ENCODE measurements at places on chromosomes 1 and 21.

GRCh38 chr21:28444557-28444956, 548.1 kb downstream of the LTN1 start:
- DNase-seq: no peak

- peak; percentile 66 for DNase-seq
These were observed 67.0 kb upstream of the DYNLT5 start for GRCh38 chr1:66685265-66685664.

DNA sequence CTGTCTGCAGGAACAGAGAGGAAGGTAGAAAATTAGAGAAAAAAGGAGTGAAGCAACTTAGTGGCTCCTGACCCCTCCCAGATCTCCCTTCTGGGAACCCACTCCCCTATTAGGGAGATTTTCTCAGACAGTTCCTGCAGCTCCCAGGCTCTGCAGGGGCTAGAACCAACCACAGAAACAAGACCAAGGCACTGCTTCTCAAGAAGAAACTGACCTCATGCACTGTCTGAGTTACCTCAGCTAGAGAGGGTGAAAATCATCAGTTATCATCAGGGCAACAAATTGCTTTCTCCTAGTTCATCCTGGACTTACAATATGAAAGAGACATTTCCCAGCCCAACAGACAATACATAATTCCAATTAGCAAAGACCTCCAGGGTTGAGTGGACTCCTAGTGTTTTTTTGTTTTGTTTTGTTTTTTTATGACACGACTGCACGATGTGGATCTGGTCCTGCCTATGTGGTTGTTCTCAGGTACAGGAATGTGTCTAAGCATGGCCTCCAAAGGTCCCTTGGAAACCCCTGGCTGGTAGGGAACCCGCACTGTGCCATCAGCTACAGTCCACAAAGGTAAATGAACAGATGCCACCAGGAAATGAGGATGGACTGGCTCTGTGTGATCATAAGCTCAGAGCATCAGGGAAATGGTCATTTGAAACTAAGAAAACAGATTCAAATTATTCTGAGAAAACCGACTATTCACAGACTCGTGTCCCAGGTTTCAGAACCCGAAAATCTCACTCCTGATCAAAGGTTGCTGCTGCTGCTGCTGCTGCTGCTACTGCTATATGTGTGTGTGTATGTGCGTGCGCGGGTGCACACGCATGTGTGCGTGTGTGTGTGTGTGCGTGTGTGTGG, 65.3 kb downstream of the LAMC2 start:
- DNase-seq: no peak

GRCh38 chr1:7606096-7606495, 165.0 kb upstream of the VAMP3 start:
- no peak for DNase-seq

- DNase-seq: no peak
These were observed 658.5 kb upstream of the ADGRL2 start for GRCh38 chr1:81142099-81142826.

DNA sequence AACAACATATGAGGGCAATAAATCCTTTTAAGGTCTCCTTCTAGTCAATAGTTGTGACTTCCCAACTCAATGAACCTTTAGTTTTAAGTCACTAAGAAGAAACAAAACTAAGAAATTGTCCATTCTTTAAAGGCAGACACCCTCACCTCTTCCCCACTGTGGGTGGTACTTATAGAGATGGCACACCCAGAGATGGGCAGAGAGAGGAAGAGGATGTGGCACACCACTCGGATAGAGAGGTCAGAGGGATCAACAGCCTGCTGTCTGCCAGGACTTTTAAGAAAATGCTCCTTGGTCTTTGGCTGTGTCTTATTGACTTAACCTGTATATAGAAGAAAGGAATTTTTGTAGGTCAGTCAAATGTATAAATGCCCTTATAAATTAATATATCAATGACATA, 45.1 kb downstream of the FASLG start:
- no peak for DNase-seq

GRCh38 chr1:109370712-109371340, 26.9 kb downstream of the SORT1 start:
- DNase-seq: no peak

DNA sequence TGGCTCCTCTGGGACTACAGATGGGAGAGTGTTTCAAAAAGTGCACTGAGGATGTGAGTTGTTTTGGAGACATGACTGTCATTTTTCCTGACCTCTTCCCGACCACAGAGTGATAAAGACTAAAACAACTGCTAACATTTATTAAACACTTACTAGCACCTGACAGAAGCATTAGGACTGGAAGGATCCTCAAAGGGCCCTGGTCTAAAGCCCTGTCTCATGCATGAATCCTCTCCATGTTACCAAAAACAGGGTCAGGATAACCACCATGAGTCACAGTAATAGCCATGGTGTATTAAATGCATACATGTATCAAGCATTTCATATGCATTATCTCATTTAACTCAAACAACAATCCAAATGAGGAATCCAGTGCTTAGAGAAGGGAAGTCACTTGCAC, 11.5 kb downstream of the CYB5RL start:
- no peak for DNase-seq

DNA sequence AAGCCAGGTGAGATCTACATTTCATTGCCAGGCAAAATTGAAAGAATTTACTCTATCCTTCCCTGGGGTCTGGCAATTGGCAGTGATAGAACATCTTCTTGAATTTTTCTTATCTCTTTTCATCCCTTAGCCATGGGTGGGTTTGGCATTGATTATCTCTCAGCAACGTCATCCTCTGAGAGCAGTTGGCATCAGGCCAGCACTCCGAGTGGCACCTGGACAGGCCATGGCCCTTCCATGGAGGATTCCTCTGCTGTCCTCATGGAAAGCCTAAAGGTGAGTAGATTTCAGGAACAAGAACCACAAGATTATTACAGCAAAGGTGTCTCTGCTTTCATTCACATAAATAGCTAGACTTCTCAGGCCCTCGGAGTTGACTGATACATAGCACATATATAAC, 39.3 kb downstream of the NCF2 start:
- DNase-seq: no peak

DNA sequence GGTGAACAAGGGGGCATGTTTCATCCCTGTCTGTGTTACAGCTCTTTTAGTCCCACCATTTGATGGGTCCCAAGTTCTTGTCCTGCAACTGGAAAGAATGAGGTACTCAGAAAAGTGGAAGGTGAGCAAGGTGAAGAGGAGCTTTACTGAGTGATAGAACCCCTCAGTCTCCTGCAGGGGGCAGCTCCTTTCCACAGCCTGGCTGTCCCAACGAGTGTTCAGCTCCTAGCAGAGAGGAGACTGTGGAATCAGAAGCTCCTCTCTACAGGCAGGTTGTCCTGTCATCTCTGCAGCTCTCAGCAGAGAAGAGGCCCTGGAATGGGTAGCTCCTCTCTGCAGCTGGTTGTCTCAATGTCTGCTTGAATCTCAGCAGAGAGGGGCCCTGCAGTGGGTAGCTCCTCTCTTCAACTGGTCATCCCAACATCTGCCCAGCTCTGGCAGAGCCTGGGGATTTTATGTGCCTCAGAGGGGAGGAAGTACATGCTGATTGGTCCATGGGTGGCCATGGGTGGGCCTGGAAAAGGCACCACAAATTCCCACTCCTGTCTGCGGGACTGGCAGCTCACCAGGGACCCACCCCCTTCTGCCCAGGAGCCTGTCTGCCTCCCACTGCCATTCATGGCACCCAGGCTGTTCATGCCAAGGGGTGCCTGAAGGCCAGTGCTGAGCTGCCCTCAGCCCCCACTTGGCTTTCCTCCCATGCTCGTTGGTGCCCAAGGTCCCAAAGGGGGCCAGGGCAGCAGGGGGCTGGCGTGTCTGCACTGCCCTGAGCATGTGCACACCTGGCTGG, 25.7 kb downstream of the LDLRAD1 start:
- no peak for DNase-seq

GRCh38 chr1:200406161-200406797, 3.6 kb downstream of the ZNF281 start:
- DNase-seq: no peak

DNA sequence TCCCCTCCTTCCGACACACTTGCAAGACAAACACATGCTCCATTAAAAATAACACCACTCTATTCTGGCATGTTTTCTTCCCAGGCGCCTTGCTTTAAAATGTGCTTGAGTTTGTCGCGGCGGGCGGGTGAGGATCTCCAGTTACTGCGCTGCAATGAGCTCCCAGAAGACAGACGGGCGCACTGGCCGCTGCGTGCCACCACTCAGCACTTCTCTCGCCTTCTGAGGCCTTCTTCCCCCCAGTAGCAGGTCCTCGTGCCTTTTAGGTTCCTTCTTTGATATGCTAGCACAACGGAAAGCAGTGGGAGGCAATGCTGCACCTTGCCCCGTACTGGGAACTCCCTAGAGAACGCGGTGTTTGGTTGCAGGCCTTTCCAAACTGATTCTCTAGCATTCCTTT, 279.5 kb upstream of the NR5A2 start:
- DNase-seq: no peak

DNA sequence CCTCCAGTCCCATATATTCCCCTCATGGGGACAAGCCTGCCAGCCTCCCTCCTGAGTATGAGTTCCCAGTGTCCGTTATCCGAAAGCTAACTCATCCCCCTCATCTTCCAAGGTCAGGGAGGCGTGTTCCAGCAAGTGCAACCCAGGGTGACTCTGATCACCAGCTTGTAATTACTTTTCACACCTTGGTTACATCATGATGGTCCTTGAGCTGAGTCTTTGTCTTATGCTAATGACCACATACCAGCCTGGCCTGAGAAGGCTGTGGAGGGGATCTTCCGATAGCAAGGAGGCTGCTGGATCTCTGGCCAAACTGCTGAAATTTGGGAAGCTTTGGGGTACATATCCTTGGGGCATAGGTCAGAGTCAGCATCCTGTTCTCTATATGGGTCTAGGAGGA, 99.6 kb downstream of the DDX20 start:
- no peak for DNase-seq

GRCh38 chr1:154446292-154446691, 41.1 kb downstream of the IL6R start:
- DNase-seq: no peak

DNA sequence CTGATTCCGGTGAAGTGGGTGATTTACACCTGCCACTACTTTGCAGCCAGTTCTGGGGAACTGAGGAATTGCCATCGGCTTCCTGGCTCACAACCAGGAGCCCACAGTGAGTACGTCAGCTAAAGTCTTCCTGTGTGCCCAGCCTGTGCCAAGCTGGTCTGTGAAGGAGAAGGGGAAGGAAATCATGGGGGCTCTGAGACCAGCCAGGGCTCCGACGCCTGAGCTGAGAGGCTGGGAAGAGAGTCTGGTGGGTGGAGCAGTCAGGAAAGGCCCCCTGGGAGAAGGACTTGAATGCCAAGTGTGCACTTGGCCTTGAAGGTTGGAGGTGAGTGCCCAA, 1.2 kb downstream of the LURAP1 start:
- DNase-seq: no peak

GRCh38 chr1:233664253-233664652, 50.3 kb downstream of the KCNK1 start:
- no peak for DNase-seq

DNA sequence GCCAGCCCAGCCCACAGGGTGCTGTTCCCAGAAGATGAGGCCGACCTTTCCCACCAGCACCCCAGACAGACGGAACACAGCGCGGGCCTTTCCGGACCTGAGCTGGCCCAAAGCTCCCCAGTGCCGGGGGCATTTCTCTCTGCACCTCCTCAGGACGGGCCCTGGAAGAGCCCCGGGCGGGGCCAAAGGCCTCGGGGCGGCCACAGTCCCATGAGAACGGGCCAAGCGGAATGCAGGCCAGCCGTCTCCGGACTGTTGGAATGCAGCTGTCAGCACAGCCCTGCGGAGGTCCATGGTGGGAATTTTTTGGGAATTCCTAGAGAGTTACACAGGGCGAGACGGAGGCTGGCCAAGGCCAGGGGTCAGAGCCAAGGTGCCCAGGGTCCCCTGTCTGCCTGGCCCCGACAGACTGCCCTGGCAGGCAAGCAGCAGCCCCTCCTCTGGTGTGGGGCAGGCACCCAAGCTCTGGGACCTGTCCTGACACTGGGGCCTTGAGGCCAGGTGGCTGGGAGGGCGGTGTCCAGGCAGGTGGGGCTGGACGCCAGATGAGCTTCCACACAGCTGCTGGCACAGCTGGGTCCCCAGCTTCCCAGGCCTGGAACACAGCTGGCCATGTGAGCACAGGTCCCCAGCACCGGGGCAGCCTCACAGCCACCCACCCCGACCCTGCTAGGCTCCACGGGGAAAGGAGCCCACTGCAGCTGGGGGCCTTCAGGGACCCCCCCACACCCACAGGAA, 63.0 kb downstream of the MEGF6 start:
- no peak for DNase-seq

- DNase-seq: no peak
These were observed 13.6 kb upstream of the DDX59 start for GRCh38 chr1:200683298-200683697.

GRCh38 chr1:61138921-61139774, 56.8 kb downstream of the NFIA start:
- DNase-seq: no peak

DNA sequence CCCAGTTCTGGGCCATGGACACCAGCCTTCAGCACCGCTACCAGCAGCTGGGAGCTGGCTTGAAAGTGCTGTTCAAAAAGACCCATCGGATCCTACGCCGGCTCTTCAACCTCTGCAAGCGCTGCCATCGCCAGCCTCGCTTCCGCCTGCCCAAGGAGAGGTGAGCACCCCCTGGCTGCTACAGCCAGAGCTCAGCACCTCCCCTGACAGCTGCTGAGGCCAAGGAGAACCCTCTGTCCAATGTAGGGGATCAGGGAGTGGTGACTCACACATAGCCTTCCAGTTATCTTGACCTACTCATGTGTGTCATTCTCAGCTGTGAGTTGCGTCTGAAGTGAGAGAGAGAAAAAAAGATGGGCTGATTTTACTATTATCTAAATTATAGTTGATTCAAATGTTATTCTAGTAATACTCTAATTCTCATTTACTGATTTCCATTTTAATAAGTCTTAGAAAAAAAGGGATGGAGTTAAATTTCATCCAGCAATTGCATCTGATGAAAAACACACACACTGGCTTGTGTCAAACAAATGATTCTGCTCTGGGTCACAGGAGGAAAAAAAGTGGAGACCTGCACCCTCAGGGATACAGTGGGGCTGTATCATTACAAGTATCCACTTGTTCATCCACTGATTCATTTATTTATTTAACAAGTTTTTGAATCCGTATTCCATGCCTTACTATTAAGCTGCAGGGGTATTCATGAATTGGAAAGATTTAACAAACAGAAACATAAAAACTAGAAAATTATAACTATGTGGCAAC, 108.0 kb downstream of the BRINP2 start:
- peak; percentile 25 for DNase-seq

DNA sequence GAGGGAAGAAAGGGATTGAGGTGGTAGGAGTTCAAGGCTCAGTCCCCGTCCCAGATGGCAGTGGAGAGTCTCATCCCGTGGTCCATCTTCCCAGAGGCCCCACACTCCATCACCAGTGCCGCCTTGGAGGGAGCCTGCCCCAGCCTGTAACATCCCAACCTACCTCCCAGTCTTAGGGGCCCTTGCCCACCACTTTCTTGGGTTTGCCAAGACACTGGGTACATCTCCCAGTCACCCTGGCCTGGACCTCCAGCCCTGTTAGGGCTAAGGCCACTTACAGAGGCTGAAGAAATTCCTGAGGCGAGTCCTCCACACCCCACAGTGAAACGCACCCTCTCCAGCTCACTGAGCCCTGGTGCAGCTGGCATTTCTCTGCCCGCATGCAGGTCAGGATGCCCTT, 3.3 kb downstream of the TMEM200B start:
- DNase-seq: no peak
